ENCODE measurements at places on chromosomes 2 and 18. TPM values are rescaled to one million over a fixed set of nuclear protein-coding genes. Genes with fewer than 3 reads are reported as not detected.

EVA1A gene
- total RNA-seq, result 24.6 TPM

CNDP1 gene
- total RNA-seq, result not detected

LAMA3 gene
- 2.7 TPM for total RNA-seq

SP3 gene
- 89.7 TPM for total RNA-seq

TMEM163 gene
- 0.43 TPM for total RNA-seq

GALNT14 gene
- not detected for total RNA-seq

ESPNL gene
- total RNA-seq, result 0.29 TPM

DYSF gene
- total RNA-seq, result 13.6 TPM

Data from A172 (cell line).